ENCODE measurements at places on chromosomes 6 and 20.
A peak's percentile ranks its signal among the peaks of the same experiment; 100 is the strongest.

DNA sequence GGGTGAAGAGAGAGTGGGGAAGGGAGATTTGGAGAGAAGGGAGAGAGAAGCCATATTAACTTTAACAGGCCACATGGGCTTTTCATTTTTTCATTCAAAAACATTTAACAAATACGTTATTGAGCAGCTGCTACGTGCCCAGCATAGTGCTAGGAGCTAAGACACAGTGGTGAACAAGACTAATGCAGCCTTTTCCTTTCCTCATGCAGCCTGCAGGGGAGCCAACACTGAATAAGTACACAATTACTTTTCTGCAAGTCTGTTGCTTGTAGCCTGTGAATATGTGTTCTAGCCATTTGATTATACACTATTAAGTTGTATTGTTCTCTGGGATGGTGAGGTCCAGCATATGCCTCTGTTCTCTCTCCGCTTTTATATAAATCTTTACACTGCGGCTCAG is 1.9 kb upstream of the BLOC1S5 start:
- no peak for DNase-seq

DNA sequence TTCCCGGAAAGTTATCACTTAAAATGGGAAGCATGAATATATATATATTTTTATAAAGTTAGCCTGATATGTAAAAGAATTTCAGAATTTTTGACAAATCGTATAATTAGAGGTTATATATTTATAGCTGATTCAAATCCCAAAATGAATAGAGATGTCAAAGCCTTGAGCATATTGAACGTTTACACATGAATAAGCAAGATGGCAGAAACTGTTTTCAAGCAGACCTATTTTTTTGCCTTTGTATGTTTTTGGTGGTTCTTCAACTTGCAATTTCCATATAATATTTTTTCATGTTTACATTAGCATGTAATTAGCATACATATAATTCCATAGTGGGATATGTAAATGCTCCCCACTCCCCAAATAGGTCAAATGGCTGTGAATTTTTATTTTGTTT is 189.9 kb downstream of the PRL start:
- no peak for DNase-seq

DNA sequence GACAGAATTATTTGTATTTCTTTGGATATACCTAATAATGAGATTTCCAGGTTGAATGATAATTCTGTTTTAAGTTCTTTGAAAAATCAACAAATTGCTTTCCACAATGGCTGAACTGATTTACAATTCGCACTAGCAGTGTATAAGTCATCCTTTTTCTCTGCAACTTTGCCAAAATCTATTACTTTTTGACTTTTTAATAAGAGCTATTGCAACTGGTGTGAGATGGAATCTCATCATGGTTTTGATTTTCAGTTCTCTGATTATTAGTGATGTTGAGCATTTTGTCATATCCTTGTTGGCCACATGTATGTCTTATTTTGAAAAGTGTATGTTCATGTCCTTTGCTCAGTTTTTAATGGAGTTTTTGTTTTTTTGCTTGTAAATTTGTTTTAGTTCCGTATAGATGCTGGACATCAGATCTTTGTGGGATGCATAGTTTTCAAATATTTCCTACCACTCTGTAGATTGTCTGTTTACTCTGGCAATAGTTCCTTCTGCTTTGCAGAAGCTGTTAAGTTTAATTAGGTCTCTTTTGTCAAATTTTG is 409.8 kb upstream of the CITED2 start:
- no peak for DNase-seq

DNA sequence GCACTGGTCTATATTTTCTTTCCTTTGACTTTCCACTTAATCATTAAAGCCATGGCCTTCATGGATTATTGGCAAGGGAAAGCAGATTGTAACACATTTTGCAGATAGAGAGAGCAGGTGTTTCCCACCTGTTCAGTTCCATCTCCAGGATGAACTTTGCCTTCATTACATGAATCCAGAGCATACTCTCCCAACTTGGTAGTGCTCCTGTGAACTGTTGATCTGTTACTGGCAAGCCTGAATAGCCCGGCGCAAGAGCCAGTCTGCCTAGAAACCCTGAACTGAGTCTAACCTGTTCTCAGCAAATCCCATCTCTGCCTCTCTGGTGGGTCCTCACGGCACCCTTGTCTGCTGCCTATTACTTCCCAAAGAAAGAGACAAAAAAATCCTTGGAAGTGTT is 210.3 kb downstream of the PLCB1 start:
- DNase-seq: no peak

DNA sequence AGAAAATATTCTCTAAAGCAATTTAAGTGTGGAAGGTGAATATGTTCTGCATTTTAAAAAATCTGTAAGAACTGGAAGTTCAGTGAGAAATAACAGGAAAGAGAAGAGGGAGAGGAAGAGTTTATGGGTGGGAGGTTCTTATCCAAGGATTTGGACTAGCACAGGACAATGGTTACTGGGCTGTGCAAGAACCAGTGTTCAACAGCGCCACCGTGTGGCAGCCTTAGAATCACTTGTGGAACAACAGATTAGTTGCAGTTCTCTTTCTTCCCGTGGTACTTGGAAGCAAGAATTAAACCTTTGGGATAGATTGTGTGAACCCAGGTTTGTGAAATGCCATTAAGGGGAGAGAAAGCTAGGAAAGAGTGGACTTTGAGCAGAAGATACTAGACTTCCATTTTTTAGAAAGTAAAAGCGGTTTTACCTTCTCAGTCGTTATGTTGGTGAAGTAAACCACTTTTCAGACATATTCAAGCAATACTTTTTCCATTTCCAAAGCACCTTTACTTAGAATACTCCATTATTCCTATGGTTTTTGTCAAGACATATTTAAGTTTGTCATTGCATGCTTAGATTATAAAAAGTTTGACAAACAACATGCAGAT is 436.7 kb downstream of the RNF144B start:
- DNase-seq: no peak

DNA sequence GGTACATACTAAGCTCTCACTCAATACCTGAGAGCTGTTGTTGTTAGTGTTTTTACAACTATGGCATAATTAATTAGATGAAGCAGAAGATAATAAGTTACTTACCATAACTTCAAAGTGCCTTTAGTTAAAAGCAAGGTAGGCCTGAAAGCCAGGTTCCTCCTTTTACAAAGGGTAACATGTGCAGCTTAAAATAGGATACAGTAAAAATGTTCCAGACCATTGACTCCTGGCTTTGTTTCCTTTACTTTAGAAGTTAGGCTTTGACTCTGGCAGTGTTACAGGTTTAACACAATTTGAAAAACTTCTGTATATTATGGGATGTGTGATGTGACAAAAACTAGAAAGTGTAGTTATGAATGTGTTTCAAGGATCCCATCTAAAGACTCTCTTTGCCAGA is 522.5 kb downstream of the EPM2A start:
- no peak for DNase-seq

- DNase-seq: no peak
Observed at GRCh38 chr6:130525408-130525807, 159.6 kb downstream of the TMEM200A start.

- no peak for DNase-seq
Observed at GRCh38 chr6:17865243-17865642, 122.2 kb downstream of the KIF13A start.

DNA sequence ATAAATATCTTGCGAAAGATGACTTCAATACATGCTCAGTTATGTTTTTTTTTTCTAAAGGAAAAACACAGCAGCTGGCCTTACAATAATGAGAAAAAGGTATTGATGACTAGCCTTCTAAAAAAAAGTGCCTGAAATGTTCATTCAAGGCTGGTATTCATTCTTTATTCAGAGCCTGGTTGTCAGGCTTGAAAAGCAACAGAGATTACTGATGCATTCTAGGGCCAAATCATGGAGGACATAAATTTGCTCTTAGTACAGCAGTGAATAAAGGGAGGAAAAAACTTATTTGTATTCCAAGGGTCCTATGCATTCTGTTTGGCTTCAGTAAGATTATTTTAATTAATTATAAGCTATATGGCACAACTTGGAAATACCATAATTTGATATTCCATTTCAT is 83.5 kb downstream of the WASF1 start:
- DNase-seq: no peak

- DNase-seq: peak; percentile 51
Observed at GRCh38 chr6:7311917-7312615, 933 bp downstream of the SSR1 start.

- DNase-seq: peak; percentile 31
Observed at GRCh38 chr6:87407561-87407900, 241 bp upstream of the CFAP206 start.

GRCh38 chr20:63425846-63426485 is 46.5 kb downstream of the KCNQ2 start:
- DNase-seq: no peak

DNA sequence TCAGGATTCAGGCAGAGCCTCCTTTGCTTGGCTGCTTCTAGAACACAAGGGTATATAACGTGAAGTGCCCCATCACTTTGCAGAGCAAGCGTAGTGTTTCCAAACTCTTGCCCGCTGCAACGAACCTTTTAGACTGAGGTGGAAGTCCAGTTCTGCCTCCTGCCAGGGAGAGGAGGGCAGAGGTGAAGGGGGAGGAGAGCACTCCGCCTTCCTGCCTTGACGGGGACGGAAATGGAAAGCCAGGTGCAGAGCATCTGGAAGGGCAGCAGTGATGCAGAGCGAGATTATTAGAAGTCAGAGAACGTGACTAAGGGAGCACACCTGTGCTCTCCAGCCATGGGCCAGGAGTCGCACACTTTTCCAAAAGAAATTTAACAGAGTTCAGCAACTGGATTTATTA is 63.4 kb downstream of the RREB1 start:
- DNase-seq: no peak

DNA sequence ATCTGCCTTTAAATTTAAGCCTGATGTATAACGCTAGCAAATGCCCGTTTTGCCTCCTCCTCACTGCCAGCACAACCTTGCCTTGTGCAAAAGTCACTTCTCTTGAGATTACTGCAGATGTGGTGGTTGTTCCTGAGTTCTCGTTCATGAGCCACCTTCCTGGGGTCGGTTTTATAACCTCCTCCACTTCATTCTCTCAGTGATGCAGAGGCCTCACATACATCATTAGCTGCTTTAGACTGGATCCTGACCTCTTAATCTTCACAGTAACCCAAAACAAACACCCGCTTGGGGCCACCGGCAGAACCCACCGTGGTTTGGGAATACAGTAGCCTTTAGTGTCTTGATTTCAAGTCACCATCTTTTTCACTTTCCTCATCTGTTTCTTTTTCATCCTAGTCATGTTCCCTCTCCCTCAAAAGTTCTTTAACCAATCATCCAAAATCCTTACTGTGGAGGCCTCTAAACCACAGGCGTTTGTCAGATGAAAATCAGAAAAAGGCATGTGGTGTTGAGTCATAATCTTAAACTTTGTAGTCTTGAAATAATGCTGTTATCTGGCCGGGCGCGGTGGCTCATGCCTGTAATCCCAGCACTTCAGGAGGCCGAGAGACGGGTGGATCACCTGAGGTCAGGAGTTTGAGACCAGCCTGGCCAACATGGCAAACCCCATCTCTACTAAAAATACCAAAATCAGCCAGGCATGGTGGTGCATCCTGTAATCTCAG is 430.3 kb upstream of the SOX4 start:
- peak; percentile 81 for DNase-seq

- peak; percentile 6 for DNase-seq
Observed at GRCh38 chr6:91566467-91566866, 979.6 kb upstream of the MAP3K7 start.

DNA sequence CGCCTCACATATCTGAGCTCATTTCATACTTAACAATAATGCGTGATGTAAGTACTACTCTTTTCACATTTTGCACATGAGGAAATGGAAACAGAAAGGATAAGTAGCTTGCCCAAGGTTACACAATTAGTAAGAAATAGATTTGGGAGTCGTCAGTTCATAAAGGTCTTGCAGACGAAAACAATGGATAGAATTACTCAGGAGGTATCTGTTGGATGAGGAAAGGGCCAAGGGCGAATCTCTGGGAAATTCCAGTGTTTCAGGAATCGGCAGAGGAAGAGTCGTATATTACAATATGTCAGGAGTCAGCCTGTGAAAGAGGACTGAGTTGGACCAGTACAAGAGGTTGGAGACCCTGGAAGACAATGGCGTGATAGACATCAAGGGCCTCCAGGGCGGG is 12.8 kb upstream of the EDN1 start:
- DNase-seq: no peak

DNA sequence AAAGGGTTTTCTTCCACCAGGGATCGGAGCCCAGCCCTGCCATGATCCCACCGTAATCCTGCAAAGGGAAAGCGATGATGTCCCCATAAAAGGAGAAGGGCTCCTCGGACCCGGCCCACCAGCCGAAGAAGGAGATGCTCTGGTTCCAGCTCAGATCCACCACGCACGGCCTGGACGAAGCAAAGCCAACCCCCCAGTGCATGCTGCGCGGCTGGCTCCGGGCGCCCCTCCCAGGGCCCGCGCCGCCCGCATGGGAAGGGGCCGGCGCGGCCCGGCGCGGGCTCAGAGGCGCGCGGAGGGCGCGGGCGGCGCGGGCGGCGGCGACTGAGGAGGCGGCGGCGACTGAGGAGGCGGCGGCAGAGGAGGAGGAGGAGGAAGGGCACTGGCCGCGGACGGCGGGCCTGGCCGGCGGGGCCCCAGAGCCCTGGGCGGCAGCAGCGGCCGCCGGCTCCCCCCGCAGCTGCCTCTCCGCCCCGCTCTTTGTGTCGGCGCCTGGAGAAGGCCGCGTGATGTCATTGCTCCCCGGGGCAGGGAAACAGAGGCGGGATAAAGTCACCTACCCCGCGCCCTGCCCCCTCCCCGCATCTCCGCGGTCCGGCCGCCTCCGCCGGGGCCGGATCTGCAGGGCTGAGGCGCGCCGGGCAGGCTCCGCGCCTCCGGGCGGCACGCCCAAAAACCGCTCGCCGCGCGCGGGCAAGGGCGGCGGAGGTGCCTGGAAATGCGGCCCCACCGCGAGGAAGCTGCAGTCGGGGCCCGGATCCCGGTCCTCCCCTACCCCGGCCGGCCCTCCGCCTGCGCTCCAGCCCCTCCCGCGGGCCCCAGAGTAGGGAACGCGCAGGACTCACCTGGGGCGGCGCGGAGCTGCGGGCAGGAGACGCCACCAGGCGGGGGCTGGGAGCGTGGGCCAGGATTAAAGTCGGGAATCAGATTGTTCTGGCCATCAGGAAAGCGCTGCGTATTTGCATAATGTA is at the start of gene FAXC:
Gene FAXC, minus strand, starts transcription at position 504 of the 971 bp plus-strand sequence. Its CDS starts 302 bp downstream, at position 202.
- peak; percentile 22 for DNase-seq

- DNase-seq: peak; percentile 39
Observed at GRCh38 chr20:50689864-50690649, 1.3 kb downstream of the RIPOR3 start.

GRCh38 chr6:111818539-111819226 is 54.6 kb downstream of the FYN start:
- no peak for DNase-seq

DNA sequence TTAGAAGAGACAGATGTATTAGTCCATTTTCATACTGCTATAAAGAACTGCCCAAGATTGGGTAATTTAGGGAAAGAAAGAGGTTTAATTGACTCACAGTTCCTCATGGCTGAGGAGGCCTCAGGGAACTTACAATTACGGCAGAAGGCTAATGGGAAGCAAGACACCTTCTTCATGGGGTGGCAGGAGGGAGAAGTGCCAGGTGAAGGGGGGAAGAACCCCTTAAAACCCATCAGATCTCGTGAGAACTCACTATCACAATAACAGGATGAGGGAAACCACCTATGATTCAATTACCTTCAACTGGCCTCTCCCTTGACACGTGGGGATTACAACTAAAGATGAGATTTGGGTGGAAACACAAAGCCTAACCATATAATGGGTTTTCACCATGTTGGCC is 28.9 kb upstream of the PNRC1 start:
- DNase-seq: no peak

- peak; percentile 3 for DNase-seq
Observed at GRCh38 chr6:53119349-53119748, 29.3 kb downstream of the GCM1 start.

- no peak for DNase-seq
Observed at GRCh38 chr20:37356387-37356786, 10.4 kb downstream of the SRC start.
